ENCODE measurements at places on chromosomes 3 and 15. TPM values are rescaled to one million over a fixed set of nuclear protein-coding genes. Genes with fewer than 3 reads are reported as not detected.

The SHC4 gene
- total RNA-seq, result 4.8 TPM

The MUC20 gene
- total RNA-seq, result 5.8 TPM

The ACTR8 gene
- 11.1 TPM for total RNA-seq

The CCR3 gene
- total RNA-seq, result 41.7 TPM

The RFT1 gene
- 10.4 TPM for total RNA-seq

The DAZL gene
- total RNA-seq, result 2.9 TPM

The EFCC1 gene
- total RNA-seq, result not detected

The CNTN6 gene
- 53.9 TPM for total RNA-seq

The KCNMB3 gene
- 8.2 TPM for total RNA-seq

The PLA2G4D gene
- total RNA-seq, result 0.48 TPM

Measured in umbilical cord (tissue), 2 donors.